NCI-H2081 (cell line): ENCODE measurements at places on chromosomes 5 and 9.

DNA sequence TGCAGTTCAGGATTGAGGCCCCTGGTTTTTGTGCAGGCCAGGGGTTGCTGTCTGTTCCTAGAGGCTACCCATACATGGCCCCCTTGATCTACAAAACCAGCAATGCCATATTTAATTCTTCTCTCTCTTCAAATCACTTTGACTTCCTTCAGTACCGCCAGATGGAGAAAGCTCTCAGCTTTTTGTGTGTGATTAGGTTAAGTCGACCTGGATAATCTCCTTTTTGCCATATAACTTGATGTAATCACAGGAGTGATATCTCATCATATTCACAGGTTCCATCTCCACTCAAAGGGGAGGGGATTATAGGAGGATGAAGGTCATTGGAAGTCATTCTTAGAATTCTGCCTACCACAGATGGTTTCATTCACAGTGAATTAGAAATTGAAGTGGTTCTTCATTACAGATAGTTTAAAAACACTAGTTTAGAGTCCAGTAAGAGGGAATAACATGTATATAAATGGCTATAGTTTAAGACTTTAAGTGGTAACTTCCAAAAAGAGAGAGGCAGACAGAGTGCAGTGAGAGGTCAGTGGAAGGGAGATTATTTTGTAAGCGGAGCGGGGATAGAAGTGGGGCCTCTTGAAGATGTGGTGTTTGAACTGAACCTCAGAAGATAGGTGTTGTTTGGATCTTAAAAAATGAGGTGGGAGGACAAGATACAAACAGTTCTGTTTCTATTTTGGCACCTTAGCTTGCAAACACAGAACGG, 85.9 kb downstream of the GALNT10 start:
- no peak for DNase-seq

DNA sequence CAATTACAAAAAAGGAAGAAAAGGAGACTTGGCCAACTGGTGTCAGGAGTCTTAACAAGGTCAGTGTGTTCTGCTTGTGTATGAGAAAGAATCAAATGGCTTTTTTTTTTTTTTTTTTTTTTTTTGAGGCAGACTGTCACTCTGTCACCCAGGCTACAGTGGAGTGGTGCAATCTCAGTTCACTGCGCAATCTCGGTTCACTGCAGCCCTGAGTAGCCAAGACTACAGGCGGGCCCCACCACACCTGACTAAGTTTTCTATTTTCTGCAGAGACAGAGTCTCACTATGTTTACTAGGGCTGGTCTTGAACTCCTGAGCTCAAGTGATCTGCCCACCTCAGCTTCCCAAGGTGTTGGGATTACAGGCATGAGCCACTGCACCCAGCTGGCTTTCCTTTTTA, 3.1 kb upstream of the IL7R start:
- DNase-seq = no peak

- peak; percentile 50 for DNase-seq
Observed at GRCh38 chr5:56585999-56586691, 229.2 kb upstream of the MAP3K1 start.

- no peak for DNase-seq
Observed at GRCh38 chr9:962023-962422, 14.4 kb upstream of the DMRT3 start.

- DNase-seq = no peak
Observed at GRCh38 chr5:61744690-61745619, 412.9 kb downstream of the ZSWIM6 start.

GRCh38 chr5:76273206-76273885, 129.7 kb upstream of the IQGAP2 start:
- no peak for DNase-seq

GRCh38 chr5:109161914-109162683, 247.7 kb downstream of the PJA2 start:
- DNase-seq = no peak
